ENCODE measurements at places on chromosomes 13 and 19. TPM values are rescaled to one million over a fixed set of nuclear protein-coding genes. Genes with fewer than 3 reads are reported as not detected.

GRCh38 chr13:50170447-50171037 lies 155.3 kb downstream of the KCNRG start:
- H3K36me3 ChIP-seq: no peaks in the 10 kb centered on the region
- H3K4me1 ChIP-seq: no peaks in the 10 kb centered on the region
- no peak for DNase-seq
- H3K27ac ChIP-seq: no peak overlapping the region
- H3K4me3 ChIP-seq: no peak overlapping the region

DNA sequence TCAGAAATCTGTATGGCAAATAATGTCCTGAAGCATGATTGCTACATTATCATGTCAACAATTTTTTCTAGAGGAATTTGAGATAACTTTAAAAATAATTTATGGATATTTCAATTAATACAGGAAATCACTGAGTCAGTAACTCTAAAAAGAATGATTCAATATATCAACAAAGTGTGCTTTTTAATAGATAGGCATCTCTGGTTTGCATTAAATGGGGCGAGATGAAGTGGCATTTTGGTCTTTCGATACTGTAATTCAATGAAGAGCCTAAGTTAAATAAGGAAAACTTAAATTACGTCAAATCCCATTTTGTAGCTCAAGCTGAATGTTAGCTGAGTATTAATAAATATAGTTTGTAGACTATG lies 342.8 kb downstream of the DACH1 start:
- no peaks in the 10 kb centered on the region for H3K36me3 ChIP-seq
- H3K27ac ChIP-seq: no peak overlapping the region
- no peak for DNase-seq
- H3K27me3 ChIP-seq: no peaks in the 10 kb centered on the region

DNA sequence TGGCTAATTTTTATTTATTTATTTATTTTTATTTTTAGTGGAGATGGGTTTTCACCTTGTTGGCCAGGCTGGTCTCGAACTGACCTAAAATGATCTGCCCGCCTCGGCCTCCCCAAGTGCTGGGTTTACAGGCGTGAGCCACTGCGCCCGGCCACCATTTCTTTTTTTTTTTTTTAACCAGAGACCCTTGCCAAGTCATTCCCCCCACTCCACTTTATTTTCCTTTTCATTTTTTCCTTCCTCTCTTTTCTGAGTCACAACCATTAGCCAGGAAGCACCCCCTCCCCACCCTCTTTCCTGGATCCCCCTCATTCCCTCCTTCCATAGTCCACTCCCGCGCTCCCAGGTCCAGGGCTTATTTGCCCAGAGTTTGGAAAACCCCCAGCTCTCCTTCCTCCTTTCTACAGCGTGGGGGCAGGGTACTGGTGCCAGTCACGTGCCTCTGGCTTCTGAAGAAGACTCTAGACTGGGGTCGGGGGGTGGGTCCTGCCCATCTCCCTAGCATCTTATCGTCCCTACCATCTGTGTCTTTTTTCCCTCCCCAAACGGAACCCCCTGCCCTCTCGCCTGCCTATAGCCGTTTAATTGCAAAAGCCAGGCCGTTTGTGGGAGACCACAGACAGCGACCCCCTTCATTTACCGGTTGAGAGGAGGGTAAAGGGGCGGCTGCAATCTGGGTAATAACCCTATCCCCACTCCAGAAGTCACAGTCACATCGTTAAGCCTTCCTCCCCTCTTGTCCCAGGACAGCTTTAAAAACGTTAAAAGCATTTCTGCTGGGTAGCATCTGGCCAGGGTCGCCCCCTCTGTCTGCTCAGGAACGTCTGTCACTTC lies 1.1 kb upstream of the CALR start:
- H3K4me3 ChIP-seq: peak overlapping the region; percentile 57
- H3K27ac ChIP-seq: peak overlapping the region; percentile 76
- no peak for DNase-seq
- H3K4me1 ChIP-seq: peaks cover 20% of the 10 kb centered on the region

GRCh38 chr13:114151565-114152284 lies 19.3 kb upstream of the RASA3 start:
- no peaks in the 10 kb centered on the region for H3K27me3 ChIP-seq
- peak; percentile 50 for DNase-seq
- H3K4me3 ChIP-seq: no peak overlapping the region
- H3K4me1 ChIP-seq: no peaks in the 10 kb centered on the region
- H3K36me3 ChIP-seq: no peaks in the 10 kb centered on the region

GRCh38 chr19:42244347-42245220 lies 2.2 kb upstream of the GSK3A start:
- peak overlapping the region; percentile 64 for H3K27ac ChIP-seq
- peaks cover 9% of the 10 kb centered on the region for H3K36me3 ChIP-seq
- peak; percentile 92 for DNase-seq
- no peaks in the 10 kb centered on the region for H3K27me3 ChIP-seq

DNA sequence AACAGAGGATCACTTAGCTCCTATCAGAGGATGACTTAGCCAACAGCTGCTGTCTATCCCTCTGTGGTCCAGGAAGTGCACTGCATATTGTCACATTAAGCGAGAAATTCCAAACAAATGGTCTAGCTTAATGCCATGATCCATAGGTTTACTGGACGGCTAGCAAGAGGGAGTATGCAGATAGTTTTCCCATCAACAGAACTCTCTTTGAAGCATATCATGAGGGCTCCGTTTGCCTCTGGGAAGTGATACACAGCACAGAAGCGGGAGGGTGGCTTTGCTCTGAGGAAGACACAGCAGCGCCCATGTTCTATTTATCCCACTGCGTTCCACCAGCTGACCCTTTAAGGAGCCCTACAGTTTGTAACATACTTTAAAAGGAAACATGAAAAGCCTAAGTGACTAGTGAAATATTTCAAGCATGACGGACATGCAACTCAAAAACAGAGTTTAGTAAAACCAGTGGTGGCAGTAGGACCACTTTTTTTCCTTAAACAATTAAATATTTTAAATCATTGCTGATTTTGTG lies 52.7 kb downstream of the COL4A1 start:
- H3K27ac ChIP-seq: peak overlapping the region; percentile 33
- H3K36me3 ChIP-seq: no peaks in the 10 kb centered on the region
- no peak for DNase-seq
- no peak overlapping the region for H3K4me3 ChIP-seq
- H3K27me3 ChIP-seq: no peaks in the 10 kb centered on the region

The CGB8 gene
- not detected for total RNA-seq
